ENCODE measurements at places on chromosomes 13 and 19.

DNA sequence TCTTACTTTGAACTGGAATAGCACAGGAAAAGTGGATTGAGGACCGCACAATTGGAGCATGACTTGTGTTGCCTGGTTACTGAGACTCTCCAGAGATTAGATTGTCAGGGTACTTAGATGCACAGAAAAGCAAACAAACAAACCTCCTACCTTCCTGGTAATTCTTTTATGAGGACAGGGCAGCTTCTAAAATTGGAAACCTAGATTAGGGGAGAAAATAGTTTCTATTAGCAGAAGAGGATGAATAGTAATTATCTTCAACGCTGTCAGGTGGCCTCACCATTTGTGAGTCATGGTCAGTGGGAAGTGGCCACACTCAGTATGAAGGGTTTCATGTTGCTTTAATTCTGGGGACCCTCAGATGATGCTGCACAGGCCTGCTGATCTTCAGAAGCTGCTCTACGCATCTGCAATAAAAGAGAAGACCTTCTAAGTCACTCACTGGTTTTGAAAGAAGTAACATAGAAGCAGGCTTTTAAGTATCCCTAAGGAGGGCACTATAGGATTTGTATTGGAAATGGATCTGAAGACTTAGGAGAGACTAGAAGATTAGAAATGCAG, 106.8 kb downstream of the LACC1 start:
- DNase-seq = no peak

GRCh38 chr19:48646722-48647216, 782 bp upstream of the CA11 start:
- DNase-seq = no peak

DNA sequence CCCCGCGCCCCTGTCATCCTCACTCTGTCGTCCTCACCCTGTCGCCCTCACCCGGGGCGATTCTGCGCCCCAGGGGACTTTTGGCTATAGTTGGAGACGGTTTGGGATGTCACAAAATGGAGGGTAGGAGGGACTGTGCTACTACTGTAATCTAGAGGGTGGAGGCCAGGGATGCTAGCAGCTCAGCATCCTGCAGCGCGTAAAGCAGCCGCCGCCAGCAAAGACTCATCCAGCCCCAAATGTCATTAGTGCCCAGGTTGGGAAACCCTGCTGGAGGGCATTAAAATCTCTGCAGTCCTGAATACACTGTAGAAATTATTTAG, 362 bp downstream of the ZNF557 start:
- DNase-seq = no peak

DNA sequence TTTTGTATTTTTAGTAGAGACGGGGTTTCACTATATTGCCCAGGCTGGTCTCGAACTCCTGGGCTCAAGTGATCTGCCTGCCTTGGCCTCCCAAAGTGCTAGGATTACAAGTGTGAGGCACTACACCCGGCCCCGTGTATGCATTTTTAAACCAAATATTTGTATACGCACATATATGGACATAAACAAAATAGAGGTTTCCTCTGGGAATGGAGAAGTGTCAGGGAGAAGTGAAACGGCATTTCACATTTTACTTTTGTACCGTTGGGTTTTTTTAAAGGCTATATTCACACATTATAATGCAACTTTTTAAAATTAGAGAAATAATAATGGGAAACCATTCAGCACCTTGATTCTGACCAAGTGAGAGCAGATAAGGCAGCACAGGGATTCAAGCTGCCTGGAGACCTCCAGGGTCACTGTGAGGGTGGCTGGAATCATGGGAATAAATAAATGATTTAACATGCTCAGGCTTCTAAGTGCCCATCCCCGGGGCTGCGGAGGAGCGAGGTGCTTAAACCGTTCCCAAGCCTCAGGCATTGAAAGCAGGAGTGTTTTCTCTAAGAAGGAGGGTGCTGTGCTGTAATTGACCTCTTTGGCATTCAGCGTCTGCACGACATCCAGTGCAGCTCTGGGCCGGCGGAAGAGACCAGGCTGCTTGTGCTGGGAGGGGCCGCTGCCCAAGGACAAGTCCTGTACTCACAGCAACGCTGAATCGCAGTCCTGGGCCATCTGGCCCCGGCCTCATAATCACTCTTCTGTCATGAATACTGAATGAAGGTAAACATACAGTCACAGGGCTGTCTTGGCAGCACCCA, 24.7 kb downstream of the GPR42 start:
- DNase-seq = no peak

GRCh38 chr13:23608138-23608537, 37.9 kb downstream of the TNFRSF19 start:
- DNase-seq = no peak

DNA sequence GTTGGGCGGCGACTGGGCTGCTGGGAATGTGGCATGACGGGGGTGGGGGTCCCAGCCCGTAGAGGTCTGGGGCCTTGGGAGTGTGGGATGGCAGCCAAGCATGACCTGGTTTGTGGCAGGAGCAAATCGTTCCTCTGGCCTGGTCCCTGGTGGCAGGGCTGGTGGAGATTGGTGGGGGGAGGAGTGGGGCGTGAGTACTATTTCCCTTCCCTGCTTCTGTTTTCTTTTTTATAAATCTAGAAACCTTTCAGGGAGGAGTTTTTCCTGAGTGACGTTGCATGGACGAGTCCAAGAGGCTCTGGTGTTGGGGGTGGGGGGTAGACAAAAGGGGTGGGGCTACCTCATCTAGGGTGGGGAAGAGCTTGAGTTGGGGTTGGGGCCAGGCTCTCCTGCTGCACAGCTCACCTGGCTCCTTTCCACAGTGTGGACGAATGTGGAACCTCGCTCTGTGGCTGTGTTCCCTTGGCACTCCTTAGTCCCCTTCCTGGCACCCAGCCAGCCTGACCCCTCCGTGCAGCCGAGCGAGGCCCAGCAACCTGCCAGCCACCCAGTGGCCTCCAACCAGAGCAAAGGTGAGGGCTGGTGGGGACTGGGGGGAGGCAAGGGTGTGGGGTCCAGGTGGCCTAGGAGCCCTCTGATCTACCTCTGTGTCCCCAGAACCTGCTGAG, 15.4 kb upstream of the PRR19 start:
- DNase-seq = peak; percentile 65

DNA sequence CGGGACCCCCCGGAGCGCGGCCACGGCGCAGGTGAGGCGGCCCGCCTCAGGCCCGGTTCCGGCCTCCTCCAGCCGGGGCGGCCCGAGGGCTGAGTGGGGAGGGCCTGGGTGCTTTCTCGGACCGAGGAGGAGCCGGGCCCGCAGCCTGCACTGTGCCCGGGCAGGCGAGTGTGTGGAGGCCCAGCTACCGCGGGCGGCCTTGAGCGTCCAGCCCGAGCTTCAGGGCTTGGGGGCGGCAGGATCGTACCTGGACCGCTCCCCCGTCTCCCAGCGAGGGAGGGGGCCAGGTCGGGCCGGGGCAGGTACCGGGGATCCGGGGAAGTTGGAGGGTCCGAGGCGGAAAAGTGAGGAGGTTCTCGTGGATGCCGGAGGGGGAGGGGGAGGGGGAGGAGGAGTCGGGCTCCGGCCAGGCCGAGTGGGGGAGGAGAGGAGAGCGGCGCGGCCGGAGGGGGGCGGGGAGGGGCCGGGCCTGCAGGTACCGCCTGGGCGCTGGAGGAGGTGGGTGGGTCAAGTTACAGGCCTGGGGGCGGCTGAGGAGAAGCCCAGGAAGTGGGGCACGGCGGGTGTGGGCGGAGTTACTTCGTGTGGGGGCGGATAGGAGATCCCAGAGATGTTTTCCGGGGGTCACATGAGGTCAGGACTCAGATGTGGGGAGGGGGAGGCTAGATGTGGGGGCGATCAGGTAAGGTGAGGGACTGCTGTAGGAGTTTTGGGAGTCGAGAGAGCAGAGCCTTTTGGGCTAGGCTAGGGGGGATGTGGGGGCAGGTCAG, 545 bp downstream of the NACC1 start:
- peak; percentile 71 for DNase-seq

- DNase-seq = no peak
Measured at GRCh38 chr19:12784394-12784870, 6.9 kb upstream of the JUNB start.

- no peak for DNase-seq
Measured at GRCh38 chr13:71610876-71611275, 256.1 kb downstream of the DACH1 start.

GRCh38 chr13:93945621-93946020, 533.9 kb downstream of the DCT start:
- no peak for DNase-seq

DNA sequence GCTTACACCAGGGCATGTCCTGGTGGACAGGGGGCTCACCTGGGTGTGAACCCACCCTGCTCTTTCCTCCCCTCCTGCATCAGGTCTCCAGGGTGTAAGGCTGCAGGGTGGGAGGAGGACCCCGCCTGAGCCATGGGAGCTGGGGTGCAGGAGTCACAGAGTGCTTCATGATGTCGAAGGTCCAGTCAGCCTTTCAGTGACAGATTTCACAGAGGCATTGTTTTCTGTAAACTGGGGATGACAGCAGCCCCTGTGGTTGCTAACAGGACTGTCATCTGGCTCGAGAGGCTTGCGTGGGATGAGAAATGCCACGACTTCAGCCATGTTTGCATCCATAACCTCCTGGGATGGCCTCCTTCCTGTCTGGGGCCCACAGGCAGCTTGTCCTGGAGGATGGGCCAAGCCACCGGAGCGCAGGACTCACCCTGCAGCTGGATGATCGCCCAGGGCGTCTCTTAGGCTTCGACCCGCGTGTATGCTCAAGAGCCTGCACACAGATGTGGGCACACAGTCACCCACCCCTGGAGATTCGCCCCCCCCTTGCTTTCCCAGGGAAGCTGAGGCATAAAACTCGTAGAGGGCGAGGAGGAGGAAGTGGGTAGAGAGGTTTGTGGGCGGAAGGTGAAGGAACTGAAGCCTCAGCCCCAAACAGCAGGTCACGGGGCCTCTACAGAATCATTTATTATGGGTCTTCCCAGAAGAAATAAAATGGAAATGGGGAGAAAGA, 4.9 kb downstream of the NANOS3 start:
- DNase-seq = peak; percentile 61

- DNase-seq = peak; percentile 76
Measured at GRCh38 chr19:45508861-45509691, 1.8 kb downstream of the VASP start.

DNA sequence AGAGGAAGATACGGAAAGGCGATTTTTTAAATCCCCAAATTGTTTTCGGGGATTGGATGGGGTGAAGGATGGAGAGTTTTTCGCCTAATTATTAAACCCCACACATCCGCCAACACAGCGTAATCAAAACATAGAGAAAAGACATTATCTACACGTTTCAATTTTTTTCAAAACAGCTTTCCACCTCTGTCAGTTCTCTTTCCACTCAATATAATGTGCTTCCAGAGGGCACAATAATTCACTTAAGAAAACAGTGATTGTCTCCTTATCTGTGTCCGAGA, 435 bp upstream of the OBI1 start:
- DNase-seq = no peak

DNA sequence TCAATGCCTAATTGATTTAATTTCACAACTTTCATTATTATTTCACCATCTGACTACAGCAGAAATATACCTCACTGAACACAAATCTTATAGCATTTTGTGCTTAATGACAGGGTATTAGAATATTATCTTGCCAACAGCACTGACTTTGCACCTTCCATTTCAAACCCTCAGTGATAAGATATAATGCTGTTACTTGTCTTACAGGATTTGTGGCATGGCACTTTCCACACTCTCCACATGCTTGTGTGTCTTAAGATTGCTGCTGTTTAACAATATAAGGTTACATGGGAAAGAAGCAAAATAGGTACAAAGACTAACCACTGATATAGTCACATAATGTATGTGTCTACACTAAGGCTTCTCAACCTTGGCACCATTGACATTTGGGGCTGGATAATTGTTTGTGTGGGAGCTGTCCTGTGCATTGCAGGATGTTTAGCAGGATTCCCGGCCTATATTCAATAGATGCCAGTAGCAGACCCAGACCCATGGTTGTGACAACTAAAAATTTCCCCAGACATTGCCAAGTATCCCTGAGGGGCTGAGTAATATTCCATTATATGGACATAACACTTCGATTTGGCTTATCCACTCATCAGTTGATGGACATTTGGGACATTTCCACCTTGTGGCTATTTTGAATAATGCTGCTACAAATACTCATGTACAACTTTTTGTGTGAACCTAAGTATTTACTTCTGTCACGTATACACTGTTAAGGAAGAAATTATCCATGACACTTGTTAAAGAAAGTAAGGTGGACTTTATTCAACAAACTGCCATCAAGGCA, 5.7 kb upstream of the DIAPH3 start:
- DNase-seq = no peak

- DNase-seq = no peak
Measured at GRCh38 chr19:41691268-41691970, 3.3 kb upstream of the CEACAM7 start.

DNA sequence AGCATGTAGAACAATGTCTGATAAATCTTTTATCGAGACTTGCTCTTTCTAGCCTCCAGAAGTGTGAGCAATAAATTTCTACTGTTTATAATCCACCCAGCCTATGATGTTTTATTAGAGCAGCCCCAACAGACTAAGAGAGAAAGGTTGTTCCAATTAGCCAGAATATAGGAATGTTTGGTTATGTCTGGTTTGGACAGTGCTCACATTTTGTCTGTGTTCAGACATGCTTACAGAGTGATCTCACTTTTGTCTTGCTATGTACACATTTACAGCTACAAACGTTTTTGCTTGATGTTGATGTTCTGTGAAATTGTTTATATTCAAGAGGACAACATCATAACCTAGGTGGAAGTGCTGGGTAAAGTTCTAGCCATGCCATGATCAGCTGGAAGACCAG, 18.0 kb upstream of the EVI5L start:
- no peak for DNase-seq

- no peak for DNase-seq
Measured at GRCh38 chr13:35210261-35210660, 266.2 kb downstream of the MAB21L1 start.

- DNase-seq = no peak
Measured at GRCh38 chr13:72570019-72570418, 157.4 kb downstream of the MZT1 start.

DNA sequence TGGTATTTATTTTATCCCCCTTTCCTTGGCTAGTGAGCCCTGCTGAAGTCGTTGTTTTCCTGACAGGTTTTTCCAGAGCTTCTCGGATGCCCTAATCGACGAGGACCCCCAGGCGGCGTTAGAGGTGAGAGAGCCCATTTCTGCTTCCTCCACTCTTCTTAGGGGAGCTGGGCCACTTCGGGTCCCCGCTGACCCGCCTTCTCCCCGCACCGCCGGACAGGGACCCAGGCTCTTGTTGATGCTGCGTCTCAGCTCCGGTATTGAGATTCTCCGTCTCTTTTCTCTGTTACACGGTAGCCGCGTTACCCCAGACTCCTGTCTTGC, 306 bp downstream of the SUGT1 start:
- DNase-seq = no peak

DNA sequence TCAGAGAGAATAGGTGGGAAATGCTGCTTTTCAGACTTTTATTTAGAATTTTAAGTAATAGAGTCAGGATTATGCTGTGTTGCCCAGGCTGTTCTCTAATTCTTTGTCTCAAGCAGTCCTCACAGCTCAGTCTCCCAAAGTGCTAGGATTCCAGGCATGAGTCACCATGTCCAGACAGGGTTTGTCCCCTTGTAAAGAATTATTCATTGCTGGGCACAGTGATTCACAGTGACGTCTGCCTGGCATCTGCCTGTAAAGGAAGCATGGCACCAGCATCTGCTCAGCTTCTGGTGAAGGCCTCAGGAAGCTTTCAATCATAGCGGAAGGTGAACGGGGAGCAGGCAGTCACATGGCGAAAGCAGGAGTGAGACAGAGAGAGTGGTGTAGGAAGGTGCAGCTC, 17.7 kb downstream of the ZNF763 start:
- no peak for DNase-seq

Data from right hindlimb (tissue), 1 donor.